ENCODE measurements at places on chromosomes 1 and 21. TPM values are rescaled to one million over a fixed set of nuclear protein-coding genes. Genes with fewer than 3 reads are reported as not detected.

PRRX1 gene
- 270 TPM for total RNA-seq

OR2L5 gene
- not detected for total RNA-seq

SAMSN1 gene
- total RNA-seq: 0.15 TPM

HIVEP3 gene
- total RNA-seq: 0.17 TPM

UBXN10 gene
- under 0.01 TPM for total RNA-seq

CD101 gene
- 0.66 TPM for total RNA-seq

Measured in smooth muscle cell of trachea (primary cell).